Activated CD8-positive, alpha-beta memory T cell treated with anti-CD3 and anti-CD28 coated beads for 4 hours (primary cell): ENCODE measurements at places on chromosomes 12 and 14.

GRCh38 chr12:94126067-94126466 is 22.3 kb upstream of the PLXNC1 start:
- no peak for DNase-seq

DNA sequence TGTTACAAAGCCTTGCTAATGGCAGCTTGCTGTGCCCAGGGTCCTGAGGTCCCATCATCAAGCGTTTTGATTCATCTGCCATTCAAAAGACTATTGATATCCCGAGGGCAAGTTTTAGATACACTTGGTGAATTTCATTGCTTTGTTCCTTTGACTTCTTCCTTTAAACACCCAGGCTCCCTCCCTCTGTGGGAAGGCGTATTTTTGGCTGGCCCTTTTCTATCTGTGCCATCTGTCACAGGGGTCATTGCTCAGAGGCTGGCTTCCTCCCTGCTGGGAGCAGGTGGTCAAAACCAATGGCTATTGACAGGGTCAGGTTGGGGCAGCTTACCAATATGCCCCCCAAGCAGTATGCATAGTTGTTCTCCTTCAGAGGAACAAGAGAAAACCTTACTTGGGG is 40.0 kb downstream of the SCN8A start:
- DNase-seq, result no peak

GRCh38 chr14:93480867-93481266 is 50.1 kb downstream of the UNC79 start:
- DNase-seq, result no peak

DNA sequence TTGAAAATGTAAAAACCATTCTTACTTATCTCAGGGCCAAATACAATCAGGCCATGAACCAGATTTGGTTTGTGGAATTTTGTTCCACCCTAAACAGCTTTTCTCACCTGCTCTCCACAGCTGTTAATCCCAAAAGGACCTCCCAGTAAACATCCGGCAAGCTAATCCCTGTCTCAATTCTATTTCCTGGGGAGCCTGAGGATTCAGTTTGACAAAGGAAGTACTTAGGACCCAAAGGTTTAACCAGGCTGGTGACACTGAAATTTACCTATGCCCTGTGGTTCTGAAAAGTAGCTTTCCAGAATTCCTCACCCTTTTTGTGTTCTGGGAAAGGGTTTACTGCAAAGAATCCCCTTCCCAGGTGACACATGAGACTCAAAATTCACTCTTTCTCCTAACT is 15.0 kb downstream of the CAPZA3 start:
- DNase-seq, result no peak

DNA sequence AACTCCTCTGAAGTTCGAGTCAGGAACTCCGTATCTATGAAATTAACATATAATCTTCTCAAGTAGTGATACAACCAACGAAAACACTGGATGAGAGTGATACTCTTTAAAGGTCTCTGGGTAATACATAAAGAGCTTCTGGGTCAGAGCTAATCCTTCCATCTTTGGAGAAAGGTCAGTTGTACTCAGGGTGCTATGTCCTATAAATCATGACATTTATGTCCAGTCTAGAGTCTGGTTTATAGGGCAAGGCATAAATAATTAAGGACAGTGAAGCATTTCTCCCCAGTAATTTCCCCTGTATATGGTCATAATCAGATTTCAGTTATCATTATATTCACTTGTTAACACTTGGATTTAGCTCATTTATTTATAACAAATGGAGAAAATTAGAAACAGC is 90.6 kb downstream of the ACSS3 start:
- no peak for DNase-seq

- no peak for DNase-seq
Observed at GRCh38 chr12:54692353-54692752, 44.2 kb upstream of the DCD start.

DNA sequence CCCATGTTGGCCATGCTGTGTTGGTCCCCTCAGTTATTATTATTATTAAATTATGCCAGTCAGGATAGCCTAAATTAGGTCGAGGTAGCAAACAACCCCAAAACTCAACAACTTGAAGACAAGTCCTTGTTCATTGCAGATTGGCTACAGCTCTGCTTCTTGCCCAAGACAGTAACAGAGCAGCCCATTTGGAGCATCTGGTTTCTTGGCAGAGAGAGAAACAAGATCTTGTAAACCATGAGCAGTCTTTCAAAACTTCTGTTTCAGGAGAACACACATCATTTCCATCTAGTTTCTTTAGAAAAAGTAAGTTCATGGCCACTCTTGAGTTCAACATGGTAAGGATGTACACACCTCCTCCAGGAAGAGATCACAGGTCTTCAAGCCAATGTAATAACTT is 52.3 kb downstream of the E2F7 start:
- no peak for DNase-seq

DNA sequence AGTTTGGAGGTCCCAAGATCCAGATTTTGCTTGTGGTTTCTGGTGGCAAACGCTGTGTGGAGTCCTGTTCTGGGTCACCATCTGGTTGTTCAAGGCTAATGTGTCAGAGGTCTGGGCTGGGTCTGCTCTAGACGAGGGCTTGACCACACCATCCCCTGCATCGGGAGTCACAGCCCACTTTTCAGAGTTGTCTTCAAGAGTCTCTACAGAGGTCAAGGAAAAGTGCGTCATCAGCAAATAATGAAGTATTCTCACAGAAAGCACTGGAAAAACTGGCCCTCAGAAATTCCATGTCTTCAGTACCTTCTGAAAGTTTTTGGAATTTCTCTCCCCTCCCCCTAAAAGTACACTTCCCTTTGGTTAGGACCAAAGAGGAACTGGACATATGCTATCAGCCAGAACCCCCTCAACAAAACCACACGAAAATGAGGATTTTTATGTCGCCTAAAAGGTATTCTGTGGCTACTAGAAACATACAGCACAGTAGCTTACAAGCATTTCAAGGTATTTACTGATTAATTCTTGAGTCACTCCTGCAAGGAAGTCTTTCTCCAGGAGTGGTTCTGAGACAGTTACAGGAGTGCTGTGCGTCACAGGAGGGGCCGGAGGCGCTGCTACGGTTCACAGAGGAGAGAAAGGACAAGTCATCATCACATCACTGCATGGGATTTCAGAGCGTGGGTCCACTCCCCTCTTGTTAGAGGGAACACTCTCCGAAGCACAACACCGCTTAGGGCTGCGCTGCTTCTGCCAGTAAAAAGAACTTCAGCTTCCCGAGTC is 35.4 kb downstream of the RAD52 start:
- no peak for DNase-seq

DNA sequence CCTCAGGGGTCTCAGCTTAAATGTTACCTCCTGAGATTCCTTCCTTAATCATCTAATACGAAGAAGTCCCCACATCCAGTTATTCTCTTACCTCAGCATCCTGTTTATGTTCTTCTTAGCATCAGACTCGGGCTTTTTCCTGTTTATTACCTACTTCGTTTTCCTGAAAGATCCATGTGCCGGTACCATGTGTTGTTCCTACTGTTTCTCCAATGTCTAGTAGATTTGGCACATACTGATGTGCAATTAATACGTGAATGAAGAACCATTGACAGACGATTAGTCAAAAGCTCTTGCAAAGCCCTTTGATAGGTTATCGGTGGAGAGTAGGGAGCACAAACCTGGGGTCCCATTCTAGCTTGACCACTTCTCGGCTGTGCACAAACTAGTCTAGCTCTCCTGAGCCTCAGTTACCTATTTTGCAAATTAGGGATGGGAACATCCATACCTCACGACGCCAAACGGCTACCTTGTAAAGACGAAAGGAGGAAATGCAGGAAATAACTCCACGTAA is 735 bp upstream of the MAPKAPK5 start:
- no peak for DNase-seq

GRCh38 chr12:3836641-3837040 is 36.6 kb downstream of the PARP11 start:
- no peak for DNase-seq

GRCh38 chr14:96078625-96079016 is 39.5 kb downstream of the C14orf132 start:
- no peak for DNase-seq

DNA sequence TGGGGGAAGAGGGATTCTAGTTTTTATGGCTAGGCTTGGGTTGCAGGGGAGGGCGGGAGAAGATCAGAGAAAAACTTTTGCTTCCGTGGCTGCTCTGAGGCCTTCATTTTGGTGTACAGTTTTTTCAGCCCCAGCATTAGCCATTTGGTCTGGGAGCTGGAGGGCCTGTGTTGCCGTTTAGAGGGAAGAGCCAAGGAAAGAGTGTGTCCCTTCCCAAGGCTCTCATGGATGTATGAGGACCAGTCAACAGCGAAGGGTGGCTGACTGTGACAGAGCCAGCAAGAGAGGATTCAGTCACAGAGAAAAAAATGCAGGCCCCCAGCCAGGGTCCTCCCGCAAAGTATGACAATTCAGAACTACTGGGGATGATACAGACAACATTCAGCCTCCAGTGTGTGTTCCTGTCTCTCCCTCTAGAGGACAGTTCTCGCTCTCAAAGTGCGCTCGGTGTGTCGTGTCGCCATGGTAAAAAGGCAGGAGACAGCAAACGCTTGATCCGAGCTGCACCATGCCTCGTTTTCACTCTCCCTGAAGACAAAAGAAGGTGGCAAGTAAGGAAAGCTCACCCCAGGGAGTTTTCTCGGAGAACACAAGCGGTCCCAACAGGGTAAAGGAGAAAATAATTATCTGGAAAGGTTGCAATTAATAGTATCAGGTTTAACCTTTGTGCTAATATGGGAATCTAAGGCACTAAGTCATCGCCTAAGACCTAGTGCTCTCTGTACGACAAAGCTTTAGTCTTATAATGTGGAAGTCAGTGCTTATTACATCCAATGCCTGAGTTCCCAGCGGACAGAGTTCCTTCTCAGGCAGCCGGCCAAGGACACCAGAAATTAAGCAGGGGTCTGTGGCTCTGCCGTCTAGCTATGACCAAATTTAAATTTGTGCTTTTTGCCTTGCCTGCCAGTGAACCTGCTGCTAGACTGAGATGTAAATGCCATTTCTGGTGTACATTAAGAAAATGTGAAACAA is 157.3 kb upstream of the PLXNC1 start:
- DNase-seq, result no peak

- no peak for DNase-seq
Observed at GRCh38 chr12:6751767-6752166, 1.2 kb downstream of the MLF2 start.

GRCh38 chr12:31249356-31249755 is 76.6 kb downstream of the SINHCAF start:
- no peak for DNase-seq

DNA sequence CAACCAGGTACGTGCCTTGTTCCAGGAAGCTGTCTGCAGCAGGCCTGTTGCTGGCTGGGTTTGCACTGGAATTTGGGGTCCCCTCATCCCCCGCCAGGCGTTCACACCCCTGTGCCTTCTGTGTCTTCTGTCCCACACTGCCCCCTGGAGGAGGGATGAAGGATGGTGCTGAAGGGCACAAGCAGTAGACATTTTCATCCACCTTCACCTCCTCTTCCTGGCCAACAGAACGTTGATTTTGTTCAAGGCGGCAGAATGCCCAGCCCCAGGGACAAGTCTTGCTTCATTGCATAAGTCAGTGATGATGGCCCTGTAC is 122.1 kb downstream of the CALM1 start:
- DNase-seq, result no peak

GRCh38 chr12:77751939-77752338 is 78.8 kb upstream of the NAV3 start:
- no peak for DNase-seq

- DNase-seq, result no peak
Observed at GRCh38 chr12:132899033-132899432, 11.6 kb upstream of the CHFR start.

GRCh38 chr14:94036313-94037167 is 10.4 kb downstream of the OTUB2 start:
- peak; percentile 41 for DNase-seq

DNA sequence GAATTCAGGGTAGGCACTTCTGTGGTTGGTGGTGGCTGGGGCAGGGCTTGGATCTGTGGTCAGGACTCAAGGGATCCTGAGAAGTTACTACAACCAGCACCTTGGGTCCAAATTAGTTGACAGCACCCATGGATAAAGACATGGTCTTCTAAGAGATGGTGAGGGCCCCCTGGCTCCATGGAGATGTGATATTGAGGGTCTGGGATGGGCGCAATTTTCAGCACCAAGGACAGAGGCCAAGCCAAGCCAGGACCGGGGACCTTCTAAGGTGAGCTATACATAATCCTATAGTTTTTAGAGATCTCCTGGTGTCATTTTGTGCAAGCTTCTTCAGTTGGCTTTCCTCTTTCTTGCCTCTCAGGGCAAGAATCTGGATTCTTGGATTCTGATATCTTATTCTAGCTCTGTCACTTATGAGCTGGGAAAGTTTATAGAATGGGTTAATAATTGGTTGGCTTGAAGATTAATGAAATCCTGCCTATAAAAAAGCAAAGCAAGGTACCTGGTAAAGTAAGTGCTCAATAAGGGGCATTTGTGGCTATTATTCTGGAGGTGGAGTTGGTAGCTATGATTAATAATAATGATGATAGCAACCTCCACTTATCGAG is 130.1 kb upstream of the LHX5 start:
- no peak for DNase-seq

DNA sequence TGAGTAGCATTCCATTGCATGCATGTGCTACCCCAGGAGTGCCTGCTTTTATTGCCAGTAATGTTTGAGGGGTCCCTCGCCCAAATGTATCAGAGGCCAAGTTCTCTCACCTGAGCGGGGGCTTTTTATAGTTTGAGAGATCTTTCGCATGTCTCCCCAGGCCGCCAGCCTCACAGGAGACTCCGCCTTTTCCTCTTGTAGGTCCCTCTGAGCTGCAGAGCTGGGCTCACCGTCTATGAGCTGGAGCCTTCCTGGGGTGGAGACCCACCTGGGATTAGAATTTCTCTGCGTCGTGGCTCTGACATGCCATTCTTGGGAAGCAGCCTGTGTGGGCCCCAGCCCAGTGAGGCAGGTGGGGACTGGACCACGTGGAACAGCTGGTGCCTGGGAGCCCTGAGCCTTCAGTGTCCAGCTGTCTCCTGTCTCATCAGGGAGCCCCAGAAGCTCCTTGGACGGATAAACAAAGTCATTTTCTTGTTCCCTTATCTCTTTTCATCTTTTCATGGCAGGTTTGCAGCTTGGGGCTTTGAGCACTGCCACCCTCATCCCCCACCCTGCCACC is 261.7 kb upstream of the CRY1 start:
- DNase-seq, result no peak

- no peak for DNase-seq
Observed at GRCh38 chr14:43755707-43756106, 751.4 kb downstream of the FSCB start.

- no peak for DNase-seq
Observed at GRCh38 chr12:55732288-55732687, 3.5 kb upstream of the CD63 start.

- no peak for DNase-seq
Observed at GRCh38 chr12:66206141-66206540, 17.1 kb downstream of the IRAK3 start.

DNA sequence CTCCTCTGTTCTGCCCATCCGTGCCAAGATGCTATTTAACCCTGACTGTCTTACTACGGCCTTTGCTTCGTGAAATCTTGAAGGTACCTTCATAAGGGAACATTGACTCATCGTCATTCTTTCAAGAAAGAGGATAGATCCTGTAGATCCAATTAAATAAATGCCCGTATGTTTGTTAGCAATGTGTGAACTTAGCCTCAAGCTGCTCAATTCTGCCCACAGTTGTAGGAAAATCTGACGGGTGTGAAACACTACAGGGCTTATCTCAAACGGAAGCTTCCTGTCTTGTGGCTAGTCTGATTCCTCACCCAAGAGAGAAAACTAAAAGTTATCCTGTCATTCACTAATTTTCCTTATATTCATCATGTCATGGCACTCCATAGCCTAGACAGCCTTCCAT is 168.0 kb upstream of the TBX3 start:
- no peak for DNase-seq

GRCh38 chr12:131583090-131583712 is 127.7 kb upstream of the SFSWAP start:
- no peak for DNase-seq
